Activated naive CD8-positive, alpha-beta T cell treated with anti-CD3 and anti-CD28 coated beads, Interleukin-2, amount 50 U/mL, for 16 hours (primary cell): ENCODE measurements at places on chromosomes 7 and 10.

DNA sequence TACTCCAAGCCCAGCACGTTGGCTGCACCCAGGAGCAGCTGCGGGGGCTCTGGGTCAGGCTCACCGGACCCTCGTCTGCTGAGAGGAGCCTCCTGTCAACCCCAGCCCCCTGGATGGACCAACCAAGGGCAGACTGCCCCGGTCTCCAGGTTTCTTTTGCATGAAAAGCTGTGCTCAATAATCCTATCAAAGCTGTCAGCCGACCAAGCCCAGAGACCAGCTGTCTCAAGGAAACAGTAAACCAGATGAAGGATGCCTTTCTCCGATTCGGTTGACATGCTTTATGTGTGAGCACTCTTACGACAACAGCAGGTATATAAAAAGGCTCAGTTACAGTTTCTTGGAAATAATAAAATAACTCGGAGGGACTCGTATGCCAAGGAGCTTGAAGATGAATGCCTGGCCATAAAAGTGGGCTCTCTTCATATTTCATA, 71.6 kb upstream of the BAIAP2L1 start:
- no peak for DNase-seq

- DNase-seq: no peak
These were observed 598.3 kb upstream of the GHITM start for GRCh38 chr10:83541046-83541445.

DNA sequence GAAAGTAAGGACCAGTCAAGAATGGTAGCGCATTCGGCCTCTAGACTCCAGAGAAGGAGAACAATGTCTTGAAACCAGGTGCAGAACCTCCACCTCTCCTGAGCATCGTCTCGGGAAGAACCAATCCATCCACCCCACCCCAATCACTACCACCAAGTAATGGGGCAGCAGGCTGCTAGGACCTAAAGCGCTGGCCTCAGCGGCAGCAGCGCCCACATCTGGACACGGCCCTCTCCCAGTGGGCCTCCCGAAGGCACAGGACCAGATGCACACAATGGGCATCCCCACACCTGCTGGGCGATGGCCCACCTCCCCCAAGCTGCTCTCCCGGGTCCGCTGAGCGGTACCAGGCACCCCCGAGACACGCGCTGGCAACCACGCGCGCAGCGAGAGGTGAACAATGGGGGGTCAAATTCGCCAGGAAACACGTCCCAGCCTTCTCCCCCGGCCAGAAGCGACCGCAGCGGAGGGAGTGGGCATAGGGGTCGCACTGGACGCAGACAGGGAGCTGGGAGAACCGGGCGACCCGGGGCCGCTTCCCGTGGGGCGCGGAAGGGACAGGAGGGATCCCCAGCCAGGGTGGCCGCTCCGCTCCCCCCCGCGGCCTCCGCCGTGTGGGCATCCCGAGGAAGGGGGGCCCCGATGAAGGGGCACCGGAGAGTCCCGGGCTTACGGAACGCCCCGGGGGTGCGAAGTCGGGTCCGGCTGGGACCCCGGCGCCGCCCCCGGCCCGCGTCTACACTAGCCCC, 506 bp downstream of the CTTNBP2 start:
- DNase-seq: no peak

- DNase-seq: no peak
These were observed 8.2 kb downstream of the LFNG start for GRCh38 chr7:2527505-2528467.

DNA sequence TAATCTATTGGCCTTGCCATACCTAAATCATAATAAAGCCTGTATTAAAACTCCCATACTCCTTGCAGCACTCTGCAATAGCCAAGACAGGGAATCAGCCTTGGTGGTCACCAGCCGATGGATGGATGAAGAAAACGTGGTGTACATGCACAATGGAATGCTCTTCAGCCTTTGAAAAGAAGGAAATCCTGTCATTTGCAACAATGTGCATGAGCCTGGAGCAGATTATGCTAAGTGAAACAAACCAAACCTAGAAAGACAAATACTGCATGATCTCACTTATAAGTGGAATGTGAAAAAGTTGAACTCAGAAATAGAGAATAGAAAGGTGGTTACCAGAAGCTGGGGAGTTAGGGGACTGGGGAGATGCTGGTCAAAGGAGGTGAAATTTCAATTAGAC, 218.5 kb downstream of the GRID1 start:
- DNase-seq: no peak

DNA sequence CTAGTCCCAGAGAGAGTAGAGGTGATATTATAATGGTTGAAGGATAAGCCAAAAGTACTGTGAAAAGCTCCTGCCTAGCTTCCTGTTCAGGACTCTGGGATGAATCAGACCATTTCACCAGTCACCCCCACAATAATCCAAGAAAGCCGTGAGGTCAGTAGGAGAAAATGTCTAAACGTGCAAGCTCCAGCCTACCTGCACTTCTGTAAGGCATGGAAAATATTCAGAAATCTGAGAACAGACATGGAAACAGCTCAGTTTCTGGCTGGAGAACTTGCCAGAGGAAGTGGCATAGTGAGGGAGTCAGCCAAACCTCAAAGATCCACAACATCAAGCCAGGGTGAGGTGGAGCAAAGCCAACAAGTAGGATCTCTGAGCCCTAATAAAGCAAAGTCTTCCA, 58.2 kb downstream of the ELAPOR2 start:
- no peak for DNase-seq

DNA sequence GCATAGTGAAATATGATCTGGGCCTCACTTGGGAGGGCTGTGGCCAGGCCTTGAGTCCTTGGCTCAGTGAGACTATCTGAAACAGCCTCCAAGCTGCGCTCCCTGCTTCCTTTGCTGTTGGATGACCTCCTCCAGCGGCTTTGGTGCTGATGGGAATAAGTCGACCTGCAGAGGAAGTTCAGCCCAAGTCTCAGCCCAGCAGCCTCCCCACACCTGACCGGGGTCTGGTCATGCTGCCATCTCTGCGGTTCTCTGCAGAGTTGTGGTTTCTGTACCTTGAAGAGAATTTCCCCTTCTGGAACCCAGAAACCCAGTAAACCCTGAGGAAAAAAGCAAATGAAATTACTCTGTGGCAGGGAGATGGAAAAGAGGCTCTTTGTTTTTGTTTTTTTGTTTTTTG, 4.6 kb upstream of the RBAK start:
- no peak for DNase-seq

- DNase-seq: no peak
These were observed 386.8 kb upstream of the PODXL start for GRCh38 chr7:131943211-131943610.

DNA sequence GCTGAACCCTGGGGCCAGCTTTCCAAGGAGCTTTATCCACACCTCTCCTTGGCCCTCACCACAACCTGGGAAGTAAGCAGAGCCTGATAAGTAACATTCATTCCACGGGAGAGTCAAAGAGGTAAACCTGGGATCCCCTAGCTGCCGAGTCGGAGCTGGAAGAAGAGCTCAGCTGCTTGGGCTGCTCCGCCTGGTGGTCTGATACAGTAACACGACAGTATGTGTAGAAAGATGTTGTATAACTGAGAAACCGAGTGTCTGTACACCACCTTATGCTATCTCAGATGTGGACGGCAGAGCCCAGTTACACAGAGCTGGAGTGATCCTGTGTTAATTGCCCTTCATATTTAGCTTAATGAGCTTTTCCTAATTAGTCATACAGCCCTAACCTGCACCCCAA, 151.3 kb upstream of the KMT2E start:
- no peak for DNase-seq

DNA sequence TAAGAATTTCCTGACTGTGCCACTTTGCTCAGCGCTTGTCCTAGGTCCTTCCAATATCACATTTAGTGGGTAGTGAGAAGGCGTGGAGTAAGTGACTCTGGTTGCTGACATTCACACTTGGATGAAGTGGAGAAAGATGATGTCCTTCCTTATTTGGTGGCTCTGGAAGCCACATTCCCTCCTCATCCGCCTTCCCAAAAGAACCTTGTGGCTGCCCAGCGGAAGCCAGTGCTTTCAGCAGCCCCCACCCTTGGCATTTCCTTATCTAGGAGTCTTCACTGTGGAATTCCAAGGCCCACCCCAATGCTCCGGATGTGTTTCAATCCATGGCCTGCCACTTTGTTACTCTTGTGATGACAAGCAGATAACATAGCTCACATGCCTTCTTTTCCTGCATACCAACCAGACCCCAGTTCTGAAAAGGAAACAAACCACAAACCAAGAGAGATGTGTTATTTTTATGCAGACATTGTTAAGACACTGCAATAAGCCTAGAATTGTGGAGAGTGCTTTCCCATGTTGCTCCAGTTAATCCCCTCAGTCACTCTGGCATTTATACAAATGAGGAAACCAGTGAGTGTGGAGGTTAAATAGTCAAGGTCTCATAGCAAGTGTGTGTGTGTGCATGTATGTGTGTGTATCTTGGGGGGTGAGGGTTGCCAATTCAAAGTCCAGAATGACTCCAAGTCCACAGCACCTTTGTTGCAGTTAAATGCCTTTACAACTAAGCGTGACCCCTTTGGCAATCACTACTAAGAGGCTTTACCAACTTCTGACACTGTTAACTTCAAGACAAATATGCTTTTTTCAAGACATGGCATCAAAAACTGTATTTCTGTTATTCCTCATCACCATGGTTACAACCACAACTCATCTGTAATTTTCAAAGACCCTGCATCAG, 10.3 kb upstream of the ANKRD1 start:
- DNase-seq: no peak

DNA sequence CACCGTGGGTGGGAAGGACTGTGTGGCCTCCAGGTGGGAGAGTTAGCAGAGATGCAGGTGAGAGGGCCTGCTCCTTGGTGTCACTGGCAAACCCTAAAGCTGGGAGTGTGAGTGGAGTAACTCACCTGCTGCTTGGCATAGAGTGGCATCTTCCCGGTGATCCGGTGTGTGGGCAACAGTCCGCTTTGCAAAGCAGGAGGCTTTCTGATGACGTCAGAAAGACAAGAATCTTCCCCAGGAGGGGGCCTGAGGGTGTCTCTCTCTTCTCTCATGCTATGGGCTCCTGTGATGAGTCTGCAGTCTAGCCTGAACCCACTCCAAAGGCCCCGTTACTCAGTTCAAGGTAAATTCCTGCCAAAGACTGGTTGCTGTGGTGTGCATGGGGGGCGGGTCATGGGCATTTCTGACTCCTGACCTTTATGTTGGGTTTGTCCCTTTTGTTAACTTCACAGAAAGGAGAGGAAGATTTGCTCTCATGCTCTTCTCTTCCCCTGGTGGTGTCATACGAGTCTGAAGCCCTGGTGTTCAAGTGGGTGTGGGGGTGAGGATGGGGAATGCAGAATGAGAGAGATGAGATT, 187.9 kb downstream of the GATA3 start:
- no peak for DNase-seq

GRCh38 chr7:143510854-143511592, 33.4 kb downstream of the TAS2R41 start:
- DNase-seq: no peak

- no peak for DNase-seq
These were observed 255.8 kb downstream of the ABCA13 start for GRCh38 chr7:48426966-48427555.

GRCh38 chr7:141872931-141873330, 31.6 kb upstream of the PRSS37 start:
- DNase-seq: no peak

DNA sequence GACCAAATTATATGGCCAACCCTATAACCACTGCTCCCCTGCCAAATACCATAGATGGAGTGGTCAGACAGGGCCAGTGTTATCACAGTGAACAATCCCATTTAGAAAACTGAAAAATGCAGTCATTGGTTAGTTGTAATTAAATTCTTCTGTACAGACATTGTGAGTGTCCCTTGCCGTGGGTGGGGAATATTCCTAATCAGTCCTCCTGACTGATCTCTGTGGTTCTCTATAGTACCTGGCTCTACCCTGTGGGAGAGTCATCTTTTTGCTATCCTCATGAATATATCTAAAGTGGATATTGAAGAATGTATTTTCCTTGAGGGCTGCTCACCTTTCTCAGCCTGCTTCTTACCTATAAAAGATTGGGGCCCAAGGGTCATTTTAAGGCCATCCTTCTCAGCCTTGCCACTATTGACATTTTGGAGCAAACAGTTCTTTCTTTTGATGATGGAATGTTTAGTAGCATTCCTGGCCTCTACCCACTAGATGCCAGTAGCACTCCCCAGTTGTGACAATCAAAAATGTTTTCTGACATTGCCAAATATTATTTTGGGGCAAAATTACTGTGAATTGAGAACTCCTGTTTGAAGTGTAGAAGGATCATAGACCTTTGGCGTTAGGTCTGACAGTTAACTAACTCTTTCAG, 110.2 kb downstream of the MAPK8 start:
- no peak for DNase-seq

GRCh38 chr7:66741710-66742049, 1.1 kb downstream of the RABGEF1 start:
- DNase-seq: no peak

GRCh38 chr7:127905491-127906330, 125.5 kb downstream of the LRRC4 start:
- DNase-seq: no peak

- no peak for DNase-seq
These were observed 92.6 kb downstream of the DGKI start for GRCh38 chr7:137753948-137754851.

- no peak for DNase-seq
These were observed 2.9 kb downstream of the MACROH2A2 start for GRCh38 chr10:70055550-70055949.

DNA sequence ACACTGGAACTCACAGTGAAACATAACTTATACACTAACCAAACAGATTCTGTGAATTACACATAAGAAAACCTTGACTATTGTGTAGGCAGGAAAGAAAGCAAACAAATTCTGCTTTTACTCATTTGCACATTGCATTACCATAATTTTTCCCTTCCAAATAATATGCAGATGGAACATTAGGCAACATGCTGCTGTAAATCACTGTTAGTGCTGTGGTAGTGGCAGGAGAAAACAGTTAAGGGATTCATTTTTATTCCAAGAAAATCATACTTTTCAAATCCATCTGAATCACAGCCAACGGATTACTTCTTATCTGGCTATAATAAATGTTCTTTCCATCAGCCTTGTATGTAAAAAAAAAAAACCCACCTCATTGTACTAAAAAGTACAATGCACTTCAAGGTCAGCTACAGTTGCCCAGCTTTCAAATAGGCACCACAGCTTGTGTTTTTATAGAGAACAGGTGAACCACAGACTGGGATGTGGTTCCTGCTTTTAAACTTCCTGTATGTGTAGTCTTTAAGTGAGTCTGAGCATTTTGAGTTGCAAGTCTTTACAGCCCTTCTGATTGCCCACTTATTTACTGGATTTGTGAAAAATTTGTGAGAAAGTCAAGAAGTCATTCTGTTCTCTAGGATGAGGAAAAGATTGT, 590.0 kb upstream of the SEMA3D start:
- no peak for DNase-seq

DNA sequence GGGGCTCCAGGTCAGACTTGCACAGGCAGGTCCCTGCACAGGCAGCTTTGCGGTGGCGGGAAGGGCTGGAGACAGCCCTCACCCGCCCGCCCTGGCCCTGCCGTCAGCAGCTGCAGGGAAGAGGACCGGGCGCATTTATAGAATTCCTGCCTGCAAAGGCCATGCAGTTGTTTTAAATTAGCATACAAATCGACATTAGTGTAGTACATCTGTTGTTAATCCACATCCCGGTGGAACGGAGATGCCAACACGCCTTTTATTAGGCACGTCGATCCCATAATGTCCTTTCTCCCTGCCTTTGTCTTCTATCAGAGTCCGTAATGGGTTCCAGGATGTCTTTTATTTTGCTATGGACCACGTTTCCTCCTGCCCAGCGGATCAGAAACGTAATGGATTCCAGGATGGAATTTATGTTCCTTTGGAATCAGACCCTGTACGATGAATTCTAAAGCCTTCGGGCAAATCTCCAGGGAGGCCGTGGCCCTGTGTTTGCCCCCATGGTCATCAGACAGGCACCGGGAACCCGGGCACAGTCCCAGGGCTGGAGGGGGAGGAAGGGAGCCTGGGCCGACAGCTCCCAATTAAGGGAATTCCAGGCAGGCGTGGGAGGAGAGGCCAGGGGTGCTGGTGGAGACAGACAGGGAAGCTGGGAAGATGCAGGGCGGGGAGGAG, 123.9 kb downstream of the COL26A1 start:
- no peak for DNase-seq
